ENCODE measurements at places on chromosomes 1 and 21. TPM values are rescaled to one million over a fixed set of nuclear protein-coding genes. Genes with fewer than 3 reads are reported as not detected.

CATSPERE gene
- total RNA-seq: 1.5 TPM

OR2L3 gene
- total RNA-seq: 1.9 TPM

CA6 gene
- not detected for total RNA-seq

LCE2A gene
- not detected for total RNA-seq

- DNase-seq: peak; percentile 76
These were observed 44.8 kb upstream of the ATP2B4 start for GRCh38 chr1:203581841-203582240.

DNA sequence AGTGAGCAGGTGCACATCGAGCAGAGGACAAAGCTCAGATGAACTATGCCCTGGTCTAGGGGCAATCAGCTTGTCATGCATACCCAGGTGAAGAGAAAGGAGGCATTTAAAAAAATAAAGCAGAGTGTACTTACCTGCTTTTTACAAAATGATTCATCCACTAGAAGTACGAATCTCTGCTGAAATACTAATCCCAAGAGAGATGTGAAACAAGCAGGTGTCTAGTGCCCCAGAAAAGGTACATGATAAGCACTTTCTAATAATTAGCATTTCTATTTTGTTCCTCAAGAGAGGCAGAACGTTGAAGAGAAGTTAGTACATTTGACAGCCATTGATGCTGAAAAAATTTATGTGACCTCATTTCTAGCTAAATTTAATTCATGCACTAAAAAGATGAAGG lies 31.1 kb downstream of the CHODL start:
- no peak for DNase-seq

- no peak for DNase-seq
These were observed 10.4 kb upstream of the KCNA2 start for GRCh38 chr1:110616587-110616986.

DNA sequence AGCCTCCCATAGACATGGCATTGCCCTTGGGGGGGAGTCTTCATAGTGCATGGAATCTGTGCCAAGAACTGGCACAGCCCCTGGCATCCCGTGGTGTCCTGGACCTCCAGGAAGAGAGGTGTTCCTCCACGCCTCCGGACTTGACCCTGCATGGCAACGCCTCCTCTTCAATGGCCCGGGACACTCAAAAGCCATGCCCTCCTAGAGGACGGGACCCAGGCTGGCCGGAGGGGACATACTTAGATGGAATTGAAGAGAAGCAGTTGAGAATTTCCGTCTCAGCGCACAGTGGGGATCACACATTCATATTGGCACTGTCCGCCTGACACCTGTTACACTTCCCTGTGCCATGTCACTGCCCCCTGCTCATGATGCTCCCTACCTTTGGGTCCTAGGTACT lies 38.4 kb upstream of the TENT5C start:
- no peak for DNase-seq

DNA sequence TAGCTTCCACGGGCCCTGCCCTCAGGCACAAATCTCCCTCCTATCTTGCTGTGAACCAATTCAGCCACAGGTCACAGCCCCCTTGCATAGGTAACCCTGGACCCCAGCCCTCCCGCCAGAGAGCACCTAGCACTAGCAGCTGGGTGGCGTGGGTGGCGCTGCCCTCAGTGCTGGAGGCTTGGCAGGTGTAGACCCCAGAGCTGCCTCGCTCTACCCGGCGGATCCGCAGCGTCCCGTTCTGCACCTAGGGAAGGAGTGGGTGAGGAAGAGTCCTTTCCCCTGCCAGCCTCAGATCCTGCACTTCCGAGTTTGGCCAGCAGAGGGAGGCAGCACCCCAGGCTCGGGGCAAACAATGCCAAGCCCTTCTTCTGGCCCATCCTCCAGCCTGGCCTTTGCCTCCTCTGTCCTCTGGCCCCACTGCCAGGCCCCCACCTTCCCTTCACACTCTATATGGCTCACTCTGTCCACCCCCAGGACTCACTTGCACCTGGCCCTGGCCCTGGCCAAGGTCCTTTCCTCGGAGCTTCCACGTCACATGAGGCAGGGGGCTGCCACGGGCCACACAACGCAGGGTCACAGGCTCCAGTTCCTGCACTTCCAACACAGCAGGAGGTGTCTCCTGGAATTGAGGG lies 9.0 kb downstream of the IGSF9 start:
- peak; percentile 69 for DNase-seq

DNA sequence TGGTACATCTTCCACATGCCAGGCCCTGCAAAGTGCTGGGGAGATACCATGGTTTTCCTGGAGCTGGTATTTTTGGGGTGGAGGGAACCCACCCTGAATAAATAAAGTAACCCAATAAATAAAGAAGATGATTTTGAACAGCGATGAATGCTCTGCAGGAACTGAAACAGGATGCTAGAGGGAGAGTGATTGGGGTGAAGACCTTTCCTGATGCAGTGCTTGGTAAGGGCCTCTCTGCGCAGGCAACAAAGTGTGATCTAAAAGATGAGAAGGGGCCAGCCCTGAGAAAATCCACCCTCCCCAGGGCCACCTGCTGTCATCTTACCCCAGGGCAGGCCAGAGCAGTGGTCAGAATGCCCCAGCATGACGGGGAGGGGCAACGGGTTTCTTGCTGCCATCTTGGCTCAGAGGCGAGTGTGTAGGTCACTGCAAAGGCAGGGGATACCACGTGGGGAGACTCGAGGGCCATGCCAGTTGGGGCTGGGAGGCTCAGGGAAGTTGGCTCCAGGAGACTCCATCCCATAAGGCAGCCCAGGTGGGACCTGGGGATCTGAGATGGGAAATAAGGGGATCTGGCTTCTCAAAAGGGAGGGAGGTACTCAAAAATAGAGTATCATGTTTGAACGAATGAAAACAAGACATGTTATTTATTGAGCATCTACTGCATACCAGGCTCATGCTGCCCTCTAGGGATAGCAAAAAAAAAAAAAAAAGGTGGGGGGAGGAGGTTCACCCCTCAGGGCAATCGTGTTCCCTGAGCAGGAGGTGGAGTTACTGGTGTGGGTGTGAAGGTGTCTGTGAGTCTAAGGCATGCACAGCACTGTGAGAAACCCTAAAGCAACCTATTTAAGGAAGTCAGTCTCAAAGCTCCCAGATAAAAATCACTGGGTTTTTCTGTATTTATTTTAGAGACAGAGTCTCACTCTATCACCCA lies 2.8 kb downstream of the SRARP start:
- no peak for DNase-seq

GRCh38 chr21:41678924-41679318 lies 87.9 kb downstream of the RIPK4 start:
- DNase-seq: peak; percentile 11

DNA sequence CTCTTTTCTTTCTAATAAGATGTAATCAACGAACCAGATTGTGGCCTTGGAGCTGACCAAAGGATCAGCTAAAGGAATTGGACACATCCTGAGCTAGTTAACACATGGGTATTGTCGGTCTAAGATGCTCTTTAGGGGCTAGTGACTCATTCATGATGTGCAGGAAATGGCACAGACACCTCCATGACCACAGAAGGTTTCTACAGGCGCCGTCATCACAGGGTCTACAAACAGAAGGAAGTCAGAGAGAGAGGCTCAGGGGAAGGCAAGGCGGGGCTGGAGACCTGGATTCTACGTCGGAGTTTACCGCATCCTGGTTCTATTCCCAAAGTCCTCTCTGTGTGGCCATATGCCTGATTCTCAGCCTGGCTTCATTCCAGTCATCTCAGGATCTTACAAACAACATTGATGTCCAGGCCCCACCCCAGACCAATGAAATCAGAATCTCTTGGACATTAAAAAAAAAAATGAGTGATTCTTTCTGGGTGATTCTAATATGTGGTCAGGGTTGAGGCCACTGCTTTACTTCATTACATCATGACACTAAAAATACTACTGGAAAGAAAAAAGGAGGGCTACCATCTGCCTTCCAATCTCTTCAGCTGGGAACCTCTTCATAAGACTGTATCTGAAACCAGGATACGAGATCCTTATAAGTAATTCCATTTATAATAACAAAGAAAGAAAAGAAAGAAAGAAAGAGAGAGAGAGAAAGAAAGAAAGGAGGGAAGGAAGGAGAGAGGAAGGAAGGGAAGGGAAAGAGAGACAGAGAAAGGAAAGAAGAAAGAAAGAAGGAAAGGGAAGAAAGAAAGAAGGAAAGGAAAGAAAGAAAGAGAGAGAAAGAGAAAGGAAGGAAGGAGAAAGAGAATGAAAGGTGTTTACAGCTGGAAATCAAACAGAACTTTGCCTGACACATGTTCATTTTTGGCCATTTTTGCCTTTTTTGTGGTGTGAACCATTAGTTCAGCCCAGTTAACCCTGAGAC lies 11.6 kb upstream of the KCNJ15 start:
- DNase-seq: no peak

GRCh38 chr1:23651069-23651808 lies 40.4 kb upstream of the RPL11 start:
- no peak for DNase-seq
